DND-41 (cell line): ENCODE measurements at places on chromosomes 11 and 22.
A peak's percentile ranks its signal among the peaks of the same experiment; 100 is the strongest.

DNA sequence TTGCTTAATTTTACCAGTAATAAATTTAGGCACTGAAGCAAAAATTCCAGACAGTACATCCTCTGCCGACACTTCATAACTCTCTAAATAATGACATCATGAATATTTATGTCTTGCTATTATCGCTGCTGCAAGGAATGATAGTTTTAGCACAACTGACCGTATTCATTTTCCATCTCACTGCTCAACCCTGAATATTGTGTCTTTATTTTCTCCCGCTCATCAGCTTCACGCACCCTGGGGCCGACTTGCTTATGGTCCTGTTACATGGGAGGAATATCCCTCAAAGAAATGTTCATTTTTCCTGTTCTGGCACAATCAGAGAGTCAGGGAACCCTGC, 33.3 kb downstream of the SLN start:
- DNase-seq = no peak

- no peak for DNase-seq
Measured at GRCh38 chr11:110455718-110456117, 26.0 kb downstream of the FDX1 start.

- no peak for DNase-seq
Measured at GRCh38 chr11:3954448-3955298, 99.2 kb downstream of the STIM1 start.

GRCh38 chr22:37048133-37048532, 3.4 kb upstream of the KCTD17 start:
- no peak for DNase-seq

DNA sequence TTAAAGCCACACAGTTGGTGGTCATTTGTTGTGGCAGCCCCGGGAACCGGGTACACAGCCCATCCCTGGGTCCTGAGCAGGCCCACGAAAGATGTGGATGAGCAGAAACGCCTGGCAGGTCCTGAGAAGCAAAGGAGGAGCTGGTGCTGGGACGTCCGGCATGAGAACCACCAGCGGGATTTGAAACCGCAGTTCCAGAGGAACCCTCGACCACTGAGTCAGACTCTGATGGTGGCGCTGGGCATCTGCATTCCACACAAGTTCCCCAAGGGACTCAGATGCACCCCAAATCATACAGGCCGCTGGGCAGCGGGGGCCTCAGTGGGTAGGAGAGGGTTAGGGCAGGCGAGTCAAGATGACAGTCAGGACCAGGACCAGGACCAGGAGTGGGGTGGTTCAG, 363.0 kb downstream of the SHANK2 start:
- no peak for DNase-seq

- no peak for DNase-seq
Measured at GRCh38 chr11:104118105-104118744, 45.7 kb downstream of the PDGFD start.

DNA sequence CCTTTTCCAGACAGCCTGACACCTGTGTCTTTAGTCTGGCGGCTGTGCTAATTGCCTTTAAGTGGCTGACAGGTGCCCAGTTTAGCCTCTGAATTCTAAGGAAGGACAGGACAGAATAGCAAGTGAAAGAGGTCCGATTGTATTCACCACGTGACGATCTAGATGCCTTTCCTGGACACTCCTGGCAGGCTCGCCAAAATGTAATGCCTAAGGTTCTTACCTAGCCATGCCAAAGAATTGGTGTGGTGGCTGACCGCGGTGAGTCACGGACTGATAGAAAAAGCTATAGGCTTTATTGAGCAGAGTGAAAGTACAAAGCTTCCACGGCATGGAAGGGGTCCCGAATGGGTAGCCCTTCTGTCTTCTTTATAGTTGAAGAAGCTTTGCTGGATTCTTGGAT, 26.7 kb downstream of the ANKRD42 start:
- no peak for DNase-seq

DNA sequence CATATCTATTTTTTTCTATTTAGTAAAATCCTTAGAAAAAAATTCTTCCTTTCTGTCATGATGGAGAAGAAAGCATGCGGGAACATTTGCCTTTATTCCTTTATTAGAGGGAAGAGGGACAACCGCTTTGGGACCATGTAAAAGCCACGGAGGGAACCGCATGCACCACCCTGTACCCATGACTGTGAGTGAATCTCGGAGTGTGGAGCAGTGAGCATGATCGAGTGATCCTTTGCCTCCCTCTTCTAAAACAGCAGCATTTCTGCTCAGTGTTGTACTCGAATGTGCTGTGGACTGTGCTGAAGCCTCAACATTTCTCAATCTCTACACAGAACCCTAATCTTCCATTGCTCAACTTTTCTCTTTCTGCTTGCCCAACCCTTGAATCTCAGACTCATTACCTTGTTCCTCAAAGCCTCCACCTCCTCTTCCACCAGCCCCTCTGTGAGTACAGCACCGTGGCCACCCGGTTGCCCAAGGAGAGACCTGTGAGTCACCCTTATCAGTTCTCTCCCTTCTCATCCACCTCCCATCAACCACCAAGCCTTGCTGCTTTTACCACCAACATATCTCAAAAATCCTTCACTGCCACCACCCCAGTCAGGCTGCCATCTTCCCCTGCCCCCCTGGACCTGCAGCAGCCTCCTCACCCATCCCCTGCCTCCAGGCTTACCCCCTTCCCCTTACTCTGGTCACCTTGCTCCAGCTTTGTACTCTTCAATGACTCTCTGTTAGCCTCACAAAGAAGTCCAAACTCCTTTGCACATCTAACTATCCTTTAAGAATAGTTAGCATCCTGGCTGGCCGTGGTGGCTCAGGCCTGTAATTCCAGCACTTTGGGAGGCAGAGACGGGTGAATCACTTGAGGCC, 103.1 kb downstream of the NAT10 start:
- no peak for DNase-seq

- no peak for DNase-seq
Measured at GRCh38 chr22:37998543-37998942, 14.2 kb upstream of the SOX10 start.

- DNase-seq = no peak
Measured at GRCh38 chr11:123509737-123510578, 79.9 kb downstream of the GRAMD1B start.

GRCh38 chr11:107118025-107118720, 99.9 kb upstream of the GUCY1A2 start:
- no peak for DNase-seq

DNA sequence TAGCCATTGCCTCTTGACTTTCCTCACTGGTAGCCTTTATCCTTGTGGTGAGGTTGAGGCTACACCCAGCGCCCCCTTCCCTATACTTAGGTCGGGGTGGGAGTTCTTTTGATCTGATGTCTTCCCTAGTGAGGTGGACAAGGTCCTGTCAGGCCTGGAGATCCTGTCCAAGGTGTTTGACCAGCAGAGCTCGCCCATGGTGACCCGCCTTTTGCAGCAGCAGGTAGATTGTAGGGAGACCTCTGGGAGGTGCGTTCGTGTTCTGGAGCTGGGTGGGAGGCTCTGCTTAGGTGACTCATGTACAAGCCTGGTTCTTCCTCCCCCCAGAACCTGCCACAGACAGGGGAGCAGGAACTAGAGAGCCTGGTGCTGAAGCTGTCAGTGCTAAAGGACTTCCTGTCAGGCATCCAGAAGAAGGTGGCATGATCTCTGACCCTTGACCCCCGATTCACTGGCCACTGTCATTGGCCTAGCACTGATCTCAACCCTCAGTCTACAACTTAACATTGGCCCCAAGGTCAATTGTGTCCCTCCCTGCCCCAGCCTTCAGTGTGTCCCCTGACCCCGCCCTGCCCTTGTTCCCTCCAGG, 4.9 kb downstream of the INPPL1 start:
- no peak for DNase-seq

GRCh38 chr11:2891326-2892214, 6.0 kb upstream of the CDKN1C start:
- peak; percentile 70 for DNase-seq

- no peak for DNase-seq
Measured at GRCh38 chr11:35650467-35650866, 12.1 kb upstream of the TRIM44 start.

GRCh38 chr22:45891471-45891995, 85.4 kb downstream of the WNT7B start:
- DNase-seq = no peak

DNA sequence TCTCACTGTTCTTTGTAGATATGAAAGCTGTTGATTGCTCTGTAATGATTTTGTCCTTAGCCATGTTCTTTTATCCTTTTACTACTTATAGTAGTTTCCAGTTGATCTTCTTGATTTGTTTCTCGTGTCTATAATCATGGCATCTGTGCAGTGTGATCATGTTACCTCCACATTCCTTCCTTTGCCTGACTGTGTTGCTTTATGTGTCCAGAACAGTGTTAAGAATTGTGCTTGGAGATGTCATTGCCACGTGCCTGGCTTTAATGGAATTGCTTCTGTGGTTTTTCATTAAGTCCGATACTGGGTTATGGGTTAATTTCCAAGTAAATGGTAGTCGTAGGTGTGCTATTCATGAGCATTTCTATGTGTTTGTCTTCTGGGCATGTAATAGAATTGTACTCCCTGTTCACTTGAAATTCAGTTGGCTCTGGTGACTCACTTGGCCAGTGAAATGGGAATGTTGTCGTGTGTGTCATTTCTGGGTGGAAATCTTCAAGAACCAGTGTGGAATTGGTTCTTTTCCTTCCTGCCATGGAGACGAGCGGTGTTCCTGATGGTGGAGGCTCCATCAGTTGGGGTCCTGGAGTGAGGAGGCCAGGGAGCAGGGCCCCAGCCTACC, 6.8 kb downstream of the GTSE1 start:
- DNase-seq = no peak
